ENCODE measurements at places on chromosomes 7 and 10.

DNA sequence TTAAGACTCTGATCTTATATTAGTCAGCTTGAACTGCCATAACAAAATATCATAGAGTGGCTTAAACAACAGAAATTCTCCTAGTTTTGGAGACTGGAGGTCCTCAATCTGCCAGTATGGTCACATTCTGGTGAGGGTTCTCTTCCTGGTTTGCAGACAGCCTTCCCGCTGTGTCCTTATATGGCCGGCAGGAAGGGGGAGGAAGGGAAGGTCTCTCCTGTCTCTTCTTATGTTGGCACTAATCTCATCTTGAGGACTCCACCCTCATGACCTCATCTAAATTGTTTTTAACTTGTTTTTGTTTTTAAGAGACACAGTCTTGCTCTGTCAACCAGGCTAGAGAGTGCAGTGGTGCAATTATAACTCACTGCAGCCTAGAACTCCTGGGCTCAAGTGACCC is 53.1 kb downstream of the VPS41 start:
- no peak for DNase-seq

DNA sequence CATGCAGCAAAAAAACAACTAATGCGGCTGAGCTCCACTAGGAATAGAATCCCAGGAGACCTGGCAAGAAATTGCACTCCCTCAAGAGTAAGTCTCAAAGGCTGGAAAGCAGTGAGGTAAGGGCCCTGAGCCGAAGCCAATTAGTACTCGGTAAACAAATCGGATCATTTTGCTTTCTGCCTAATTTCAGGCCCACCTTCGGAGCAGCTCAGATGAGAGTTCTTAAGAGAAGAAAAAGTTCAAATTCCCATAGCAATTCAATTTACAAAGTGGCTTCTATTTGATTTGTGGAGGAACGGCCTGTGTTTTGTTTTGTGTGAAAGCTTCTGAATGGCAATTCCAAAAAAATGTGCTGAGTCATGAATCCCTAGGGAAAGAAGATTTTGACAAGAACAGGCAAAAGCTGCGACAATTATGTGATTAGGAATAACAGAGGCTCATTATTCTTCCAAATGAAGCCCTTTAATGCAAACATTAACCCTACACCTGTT is 60.9 kb downstream of the SLC16A9 start:
- DNase-seq: peak; percentile 18

DNA sequence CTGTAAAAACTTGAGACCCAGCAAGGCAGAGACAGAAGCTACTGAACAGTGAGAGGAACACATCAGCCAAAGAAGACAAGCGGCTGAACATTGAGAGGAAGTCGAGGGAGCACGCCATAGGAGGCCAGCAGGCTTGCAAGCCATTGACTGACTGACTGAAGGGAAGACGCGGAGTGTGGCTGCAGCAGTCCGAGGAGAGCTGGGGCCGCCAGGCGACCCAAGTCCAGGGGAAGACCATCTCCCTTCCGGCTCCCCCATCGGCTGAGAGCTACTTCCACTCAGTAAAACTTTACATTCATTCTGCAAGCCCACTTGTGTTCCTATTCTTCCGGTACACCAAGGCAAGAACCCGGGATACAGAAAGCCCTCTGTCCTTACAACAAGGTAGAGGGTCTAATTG is 167.3 kb upstream of the MBL2 start:
- no peak for DNase-seq

DNA sequence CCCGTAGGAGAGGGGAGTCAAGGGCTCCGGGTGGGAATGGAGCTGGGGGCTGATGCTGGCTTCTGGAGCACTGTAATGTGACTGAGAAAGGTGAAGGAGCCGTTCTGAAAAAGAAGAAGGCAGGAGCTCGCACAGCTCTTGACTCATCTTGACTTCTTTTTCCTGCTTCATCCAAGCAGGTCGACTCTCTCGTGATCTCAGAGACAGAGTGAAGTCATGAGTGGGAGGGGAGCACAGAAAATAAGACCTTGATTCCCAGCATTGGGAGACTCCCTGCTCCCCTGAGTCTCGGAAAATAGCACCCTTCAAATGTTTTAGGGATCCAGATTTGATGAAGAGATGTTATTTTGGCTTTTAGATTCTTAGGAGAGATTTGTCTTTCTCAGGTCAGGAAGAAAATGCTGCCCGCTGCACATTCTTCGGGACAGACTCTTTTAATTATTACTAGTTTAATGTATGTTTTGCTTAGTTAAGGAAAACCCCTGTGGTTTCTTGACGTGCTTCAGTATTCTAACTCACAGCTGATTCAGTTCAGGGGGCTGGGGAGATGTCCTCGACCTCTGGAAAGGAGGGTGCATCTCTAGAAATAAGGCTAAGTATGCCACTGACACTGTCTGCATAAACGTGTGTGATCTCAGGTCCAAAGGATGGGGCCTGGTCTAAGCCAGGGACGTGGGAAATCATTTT is 34.1 kb downstream of the EGFR start:
- no peak for DNase-seq

DNA sequence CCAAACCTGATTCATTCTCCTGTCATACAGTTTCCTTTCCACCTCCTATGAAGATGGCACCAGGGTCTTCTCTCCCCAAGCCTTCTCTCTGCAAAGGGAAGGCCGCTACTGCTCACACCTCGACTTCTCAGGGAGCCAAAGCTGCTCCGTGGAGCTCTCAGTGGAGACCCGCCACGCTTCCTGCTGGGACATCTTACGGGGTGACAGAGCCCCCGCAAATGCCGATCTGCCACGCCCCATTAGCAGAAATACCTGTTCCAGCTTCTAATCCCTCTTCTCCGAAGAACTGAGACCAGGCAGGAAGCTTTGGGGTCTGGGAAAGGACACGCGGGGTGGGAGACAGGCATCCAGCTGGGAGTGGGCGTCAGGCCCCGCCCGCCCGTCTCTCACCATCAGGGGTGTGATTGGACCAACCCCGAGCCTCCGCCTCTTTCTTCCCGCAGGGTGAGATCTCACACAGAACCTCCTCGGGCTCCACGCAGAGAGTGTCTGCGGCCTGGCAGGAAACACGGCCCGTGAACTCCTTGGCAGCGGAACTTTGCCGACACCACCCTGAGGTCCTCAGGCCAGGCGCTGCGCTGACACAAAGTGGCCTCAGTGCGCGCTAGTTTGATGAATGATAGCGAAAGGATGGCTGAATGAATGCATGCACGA is 12.0 kb upstream of the CALML5 start:
- DNase-seq: peak; percentile 53

GRCh38 chr7:20241194-20241910 is 24.2 kb upstream of the MACC1 start:
- DNase-seq: no peak

DNA sequence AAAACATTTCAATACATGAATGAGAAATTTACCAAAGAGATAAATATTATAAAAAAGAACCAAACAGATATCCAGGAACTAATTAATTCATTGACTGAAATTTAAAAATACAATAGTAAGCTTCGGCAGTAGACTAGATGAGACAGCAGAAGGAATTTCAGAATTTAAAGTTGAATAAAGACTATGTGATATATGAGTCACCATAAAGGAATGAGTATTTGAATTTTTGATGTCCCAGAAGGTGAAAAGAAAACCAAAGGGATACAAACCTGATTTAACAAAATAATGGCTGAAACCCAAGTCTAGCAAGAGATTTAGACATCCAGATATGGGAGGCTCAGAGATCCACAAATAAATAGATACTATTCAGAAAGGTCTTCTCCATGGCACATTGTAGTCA is 623.9 kb upstream of the FOXK1 start:
- DNase-seq: no peak

GRCh38 chr10:132572545-132572937 is 35.0 kb downstream of the INPP5A start:
- DNase-seq: no peak

- no peak for DNase-seq
These were observed 562.9 kb downstream of the GFRA1 start for GRCh38 chr10:115710136-115710535.

DNA sequence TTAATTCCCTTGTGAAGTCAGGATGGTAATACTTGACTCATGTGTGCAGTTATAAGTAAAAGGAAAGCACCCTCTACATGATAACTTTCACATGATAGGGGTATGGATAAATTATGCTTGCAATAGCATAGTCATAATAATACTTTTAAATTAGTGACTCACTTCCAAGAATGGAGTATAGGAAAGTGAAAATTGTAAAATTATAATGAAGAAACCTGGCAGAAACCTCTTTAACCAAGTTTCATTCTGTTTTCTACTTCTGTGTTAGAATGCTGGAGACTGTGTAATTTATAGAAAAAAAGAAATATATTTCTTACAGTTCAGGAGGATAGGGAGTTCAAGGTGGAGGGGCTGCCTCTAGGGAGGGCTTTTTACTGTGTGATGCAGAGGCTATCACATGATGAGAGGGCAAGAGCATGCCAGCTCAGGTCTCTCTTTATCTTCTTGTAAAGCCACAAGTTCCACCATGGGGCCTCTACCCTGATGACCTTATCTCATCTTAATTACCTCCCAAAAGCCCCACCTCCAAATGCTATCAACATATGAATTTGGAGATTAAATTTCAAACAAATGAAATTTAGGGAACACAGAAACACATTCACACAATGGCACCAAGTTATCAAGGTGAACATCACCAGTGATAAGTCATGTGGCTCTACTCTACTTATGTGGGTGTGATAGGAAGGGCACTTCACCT is 43.2 kb downstream of the HDAC9 start:
- no peak for DNase-seq

GRCh38 chr7:52257890-52258289 is 777.5 kb upstream of the POM121L12 start:
- no peak for DNase-seq

DNA sequence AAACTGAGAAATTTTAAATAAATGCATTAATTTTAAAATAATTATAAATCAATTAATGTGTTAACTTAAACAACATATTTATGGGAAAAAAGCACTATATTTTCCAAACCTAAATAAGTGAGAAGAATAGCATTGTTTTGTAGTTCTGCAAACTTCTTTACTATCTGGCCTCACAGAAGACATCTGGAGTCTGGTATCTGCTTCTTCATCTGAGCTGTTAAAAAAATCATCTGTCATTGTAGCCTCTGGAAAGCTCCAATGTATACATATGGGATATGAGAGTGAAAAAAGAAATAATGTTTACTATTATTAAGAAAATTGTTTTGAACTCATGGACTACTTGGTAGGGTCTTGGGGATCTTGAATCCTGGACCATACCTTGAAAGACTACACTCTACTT is 32.2 kb downstream of the CTTNBP2 start:
- no peak for DNase-seq

- no peak for DNase-seq
These were observed 264.3 kb downstream of the ADK start for GRCh38 chr10:74415146-74415839.

GRCh38 chr10:124106241-124106879 is 13.0 kb upstream of the CHST15 start:
- DNase-seq: peak; percentile 50

DNA sequence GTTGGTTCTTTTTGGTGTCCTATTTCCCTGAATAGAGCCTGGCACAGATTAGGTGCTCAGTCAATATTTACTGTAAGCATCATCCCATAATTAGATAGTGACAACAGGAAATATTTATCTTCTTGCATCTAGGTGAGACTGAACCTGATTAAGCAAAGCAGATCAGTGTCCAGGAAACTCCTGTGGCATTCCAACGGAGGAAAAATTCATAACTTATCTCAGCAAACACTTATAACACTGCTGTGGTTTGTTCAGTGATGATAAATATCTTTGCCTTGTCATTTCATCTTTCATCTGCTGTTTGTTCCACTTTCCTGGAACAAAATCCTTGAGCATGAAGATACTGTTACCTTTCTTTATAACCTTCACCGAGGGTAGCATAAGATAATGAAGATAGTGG is 1160.3 kb upstream of the AUTS2 start:
- DNase-seq: no peak

DNA sequence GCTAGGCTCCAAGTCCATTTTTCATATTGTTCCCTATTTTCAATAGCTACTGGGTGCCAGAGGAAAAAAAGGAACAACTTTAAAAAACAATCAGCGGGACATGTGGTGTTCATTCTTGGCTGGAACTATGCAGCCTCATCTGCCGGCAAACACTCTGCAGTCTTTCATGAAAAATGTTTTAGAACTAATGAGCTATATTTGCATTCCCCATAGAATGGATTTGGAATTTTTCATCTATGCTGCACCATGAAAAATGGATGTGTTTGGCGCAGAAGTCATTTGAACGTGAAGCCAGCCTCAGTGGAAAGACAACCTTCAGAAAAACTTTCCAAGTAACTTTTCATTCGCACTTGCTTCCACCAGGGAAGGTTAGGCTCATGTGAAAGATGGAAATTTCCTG is 270.5 kb downstream of the SKAP2 start:
- no peak for DNase-seq

- no peak for DNase-seq
These were observed 232.1 kb downstream of the FZD1 start for GRCh38 chr7:91496251-91496820.

GRCh38 chr10:64369885-64370773 is 848.9 kb downstream of the REEP3 start:
- DNase-seq: no peak

DNA sequence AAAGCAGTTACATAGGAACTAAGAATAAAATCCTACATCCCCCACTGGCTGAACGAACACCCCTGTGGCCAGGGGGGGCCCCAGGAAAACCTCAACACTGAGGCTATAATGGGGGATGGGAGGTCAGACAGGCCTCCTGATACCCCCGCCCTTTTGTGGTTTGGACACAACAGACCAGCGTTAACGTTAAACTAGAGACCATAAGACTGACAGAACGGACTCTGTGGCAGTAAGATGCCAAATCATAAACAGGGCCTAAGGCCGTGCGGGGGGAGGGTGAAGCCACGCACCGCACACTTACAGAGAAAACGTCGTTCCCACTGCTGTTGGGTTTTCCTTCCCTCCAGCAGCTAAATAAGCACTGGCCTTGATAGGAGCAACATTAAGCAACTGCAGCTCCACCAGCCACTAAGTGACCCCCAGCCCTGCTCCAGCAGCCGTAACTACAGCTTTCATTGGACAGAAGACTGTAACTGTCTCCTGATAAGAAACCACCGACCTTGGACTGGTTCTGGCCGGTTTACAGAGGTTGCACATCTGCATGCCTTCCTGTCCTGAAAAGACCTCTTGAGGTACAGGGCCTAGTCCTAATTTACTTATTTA is 3.4 kb upstream of the PPP2R2D start:
- DNase-seq: no peak

DNA sequence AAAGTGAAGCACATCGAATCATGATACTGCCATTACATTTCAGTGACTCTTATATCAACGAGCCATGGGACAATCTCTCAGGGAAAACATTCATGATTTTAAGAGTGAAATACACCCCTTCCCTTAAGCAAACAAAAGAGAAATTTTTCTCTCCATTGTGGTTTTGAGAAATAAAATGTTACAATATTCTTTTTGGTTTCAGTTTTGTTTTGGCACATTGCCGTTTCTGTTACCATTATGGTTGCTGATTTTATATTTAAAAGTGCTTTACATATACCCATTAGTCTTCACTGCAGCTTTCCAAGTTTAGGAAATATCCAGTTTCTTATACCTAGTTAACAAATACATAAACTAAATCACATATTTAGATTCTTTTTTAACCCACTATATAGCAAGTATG is 126.8 kb upstream of the SEM1 start:
- no peak for DNase-seq

GRCh38 chr10:91590142-91590903 is 42.5 kb downstream of the PPP1R3C start:
- DNase-seq: no peak
